Stimulated activated CD4-positive, alpha-beta T cell treated with anti-CD3 and anti-CD28 coated beads, Interleukin-1b, Interleukin-23, amount 100 ng/mL, for 1 hour (primary cell): ENCODE measurements at places on chromosomes 7 and 10.

DNA sequence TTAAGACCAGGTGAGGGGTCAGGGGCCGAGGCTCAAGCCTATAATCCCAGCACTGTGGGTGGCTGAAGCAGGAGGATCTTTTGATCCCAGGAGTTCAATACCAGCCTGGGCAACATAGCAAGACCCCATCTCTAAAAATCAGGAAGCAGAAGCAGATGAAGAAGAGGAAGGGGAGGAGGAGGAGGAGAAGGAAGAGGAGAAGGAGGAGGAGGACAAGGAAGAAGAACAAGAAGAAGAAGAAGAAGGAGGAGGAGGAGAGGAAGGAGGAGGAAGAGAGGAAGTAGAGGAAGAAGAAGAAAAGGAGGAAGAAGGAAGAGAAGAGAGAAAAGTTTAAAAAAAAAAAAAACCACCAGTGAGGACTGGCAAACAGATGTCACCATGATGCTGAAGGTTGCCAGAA, 92.0 kb upstream of the TMEM26 start:
- DNase-seq, result no peak

GRCh38 chr7:141362580-141363435, 188.4 kb upstream of the AGK start:
- DNase-seq, result no peak

GRCh38 chr7:27665531-27665930, 2.8 kb upstream of the HIBADH start:
- no peak for DNase-seq

- no peak for DNase-seq
These were observed 868.0 kb downstream of the KCNMA1 start for GRCh38 chr10:76769582-76769981.

DNA sequence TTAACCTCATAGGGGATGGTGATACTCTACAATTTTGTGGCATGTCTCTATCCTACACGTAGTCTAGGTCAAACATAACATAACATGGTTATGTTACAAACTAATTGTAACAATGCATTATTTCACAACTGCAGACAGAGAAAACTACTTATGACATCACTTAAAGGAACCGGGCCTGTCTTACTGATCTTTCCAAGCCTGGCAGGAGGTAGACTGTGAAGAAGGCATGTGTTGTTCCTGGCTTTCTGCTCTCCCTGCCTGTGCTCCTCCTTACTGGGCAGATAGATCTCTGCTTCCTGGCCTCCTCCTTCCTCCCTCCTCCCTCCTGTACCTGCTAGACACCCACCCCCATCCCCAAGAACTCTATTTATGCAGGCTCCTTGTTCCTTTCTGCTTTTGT, 5.4 kb downstream of the CACNB2 start:
- DNase-seq, result no peak

DNA sequence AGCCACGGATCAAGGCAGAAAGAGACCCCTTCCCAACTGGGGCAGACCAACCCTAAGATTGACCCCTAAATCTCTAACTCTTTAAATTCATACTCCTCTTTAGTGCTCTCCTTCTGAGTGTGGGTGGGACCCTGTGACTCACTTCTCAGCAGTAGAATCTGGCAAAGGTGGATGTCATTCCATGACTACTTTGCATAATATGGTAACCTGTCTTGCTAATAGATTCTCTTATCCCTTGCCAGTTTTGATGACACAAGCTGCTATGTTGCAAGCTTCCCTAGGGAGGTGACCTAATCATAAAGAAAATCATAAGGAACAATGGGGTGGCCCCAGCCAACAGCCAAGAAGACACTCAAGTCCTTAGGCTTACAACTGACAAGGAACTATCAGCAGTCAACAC, 155.4 kb upstream of the VWC2 start:
- DNase-seq, result no peak

DNA sequence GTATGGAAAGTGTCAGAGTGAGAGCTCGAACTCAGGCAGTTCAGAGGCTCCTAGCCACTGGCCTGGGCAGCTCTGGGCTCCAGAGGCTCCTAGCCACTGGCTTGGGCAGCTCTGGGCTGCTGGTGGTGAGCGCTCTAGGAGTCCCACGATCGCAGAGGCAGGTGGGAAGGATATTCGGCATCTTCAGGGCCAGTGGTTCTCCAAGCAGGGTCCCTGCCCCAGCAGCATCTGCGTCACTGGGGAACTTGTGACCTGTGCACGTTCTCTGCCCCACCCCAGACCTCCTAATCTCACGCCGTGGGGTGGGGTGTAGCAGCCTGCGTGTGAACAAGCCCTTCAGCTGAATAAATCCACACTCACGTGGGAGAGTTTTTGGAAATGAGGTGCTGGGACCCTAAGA, 25.2 kb upstream of the BTBD16 start:
- DNase-seq, result no peak

DNA sequence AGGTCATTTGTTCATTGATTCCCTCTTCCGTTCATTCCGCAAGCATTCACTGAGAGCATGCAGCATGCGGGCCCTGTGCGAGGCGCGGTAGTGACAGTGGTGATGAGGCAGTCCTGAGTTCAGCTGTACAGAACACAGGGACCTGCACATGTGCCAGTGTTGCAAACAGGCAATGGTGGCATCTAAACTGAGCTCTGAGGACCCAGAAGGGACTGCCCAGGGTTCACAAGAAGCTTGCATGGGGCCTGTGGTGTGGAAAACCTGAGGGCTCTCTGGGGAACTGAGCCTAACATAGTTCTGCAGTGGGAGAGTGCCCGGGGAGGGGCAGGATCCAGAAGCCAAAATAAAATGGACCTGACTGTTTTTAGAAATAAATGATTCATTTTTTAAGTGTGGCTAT, 13.2 kb downstream of the ZNF488 start:
- DNase-seq, result no peak

DNA sequence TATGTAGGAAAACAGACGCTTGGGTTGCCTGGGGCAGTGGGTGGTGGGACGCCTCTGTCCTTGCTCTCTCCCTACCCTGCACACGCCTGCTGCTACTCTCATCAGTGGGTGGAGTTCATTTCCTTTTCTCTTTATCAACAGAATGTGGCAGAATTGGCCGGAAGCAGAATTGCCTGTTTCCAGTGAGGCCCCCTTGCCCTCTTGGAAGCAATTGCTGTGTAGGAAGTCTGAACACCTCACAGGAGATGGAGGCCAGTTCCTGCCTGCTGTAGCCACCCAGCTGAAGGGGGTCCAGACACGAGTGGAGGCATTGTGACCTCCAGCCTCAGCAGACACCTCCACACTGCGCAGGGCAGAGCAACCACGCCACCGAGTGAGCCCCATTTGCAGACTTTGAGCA, 331.6 kb upstream of the ZNF32 start:
- no peak for DNase-seq

GRCh38 chr7:139245401-139245800, 14.4 kb downstream of the UBN2 start:
- no peak for DNase-seq

DNA sequence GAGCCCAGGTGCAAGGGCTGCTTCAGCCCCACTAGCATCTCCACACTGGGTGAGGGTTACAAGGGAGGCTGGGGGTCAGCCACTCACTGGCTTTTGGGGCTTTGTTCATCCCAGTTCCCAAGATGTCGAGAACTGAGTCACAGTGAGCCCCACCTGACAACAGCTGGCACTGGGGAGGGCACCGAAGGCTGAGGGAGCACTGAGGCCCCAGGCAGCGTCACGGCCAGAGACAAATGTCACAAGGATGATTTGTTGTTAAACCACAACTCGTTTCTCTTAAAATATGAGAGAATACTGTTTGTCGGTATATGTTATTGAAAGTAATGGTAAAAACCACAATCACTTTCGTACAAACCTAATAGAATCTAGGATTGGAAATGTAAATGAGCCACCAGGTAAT, 219.9 kb downstream of the CELF2 start:
- DNase-seq, result no peak

DNA sequence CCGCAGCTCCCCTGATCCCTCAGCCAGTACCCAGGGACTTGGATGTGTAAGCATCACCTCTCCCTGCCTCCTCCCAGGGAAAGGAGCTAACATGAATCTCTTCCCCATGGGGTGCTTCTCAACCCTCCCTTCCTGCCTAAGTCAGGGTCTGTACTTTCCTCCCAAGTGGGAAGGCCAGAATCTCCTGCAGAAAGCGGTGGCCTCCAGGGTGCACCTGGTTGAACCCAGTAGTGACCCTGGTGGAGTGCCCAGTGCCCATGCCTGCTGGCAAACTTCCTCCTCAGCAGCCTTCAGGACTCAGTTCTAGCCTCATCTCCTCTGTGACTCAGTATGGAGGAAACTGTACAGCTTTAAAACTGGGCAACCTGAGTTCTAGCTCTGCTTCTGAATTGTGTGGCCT, 2.8 kb upstream of the LOXL4 start:
- no peak for DNase-seq

DNA sequence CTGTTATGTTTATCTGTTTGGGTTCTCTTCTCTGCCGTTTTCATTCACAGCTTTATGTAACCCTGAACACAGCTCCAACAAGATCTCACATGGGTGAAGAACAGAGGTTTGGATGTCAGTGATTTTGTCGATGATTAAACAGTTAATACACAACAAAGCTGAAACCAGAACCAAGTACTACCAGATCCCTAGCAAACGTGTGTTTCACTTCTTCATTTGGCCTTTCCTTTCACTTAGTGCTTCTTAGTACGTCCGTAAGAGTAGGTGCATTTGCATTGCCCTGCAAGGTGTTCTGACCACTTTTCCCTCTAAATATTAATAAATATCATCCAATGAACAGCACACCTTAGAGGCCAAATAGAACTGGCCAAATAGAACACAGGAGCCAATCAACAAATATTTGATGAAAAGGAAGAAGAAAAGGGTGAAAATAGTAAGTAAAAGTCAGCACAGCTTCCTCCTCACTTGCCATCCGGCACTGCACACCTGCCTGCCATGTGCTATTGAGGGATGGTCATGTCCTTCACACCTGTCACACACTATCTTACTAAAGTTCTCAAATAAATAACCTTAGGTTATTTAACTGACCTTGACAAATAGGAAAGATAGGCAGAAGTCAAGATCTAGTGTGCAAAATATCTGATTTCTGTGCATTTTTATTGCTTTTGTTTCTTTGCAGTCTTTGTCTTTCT, 252.6 kb upstream of the ANKRD30A start:
- no peak for DNase-seq

DNA sequence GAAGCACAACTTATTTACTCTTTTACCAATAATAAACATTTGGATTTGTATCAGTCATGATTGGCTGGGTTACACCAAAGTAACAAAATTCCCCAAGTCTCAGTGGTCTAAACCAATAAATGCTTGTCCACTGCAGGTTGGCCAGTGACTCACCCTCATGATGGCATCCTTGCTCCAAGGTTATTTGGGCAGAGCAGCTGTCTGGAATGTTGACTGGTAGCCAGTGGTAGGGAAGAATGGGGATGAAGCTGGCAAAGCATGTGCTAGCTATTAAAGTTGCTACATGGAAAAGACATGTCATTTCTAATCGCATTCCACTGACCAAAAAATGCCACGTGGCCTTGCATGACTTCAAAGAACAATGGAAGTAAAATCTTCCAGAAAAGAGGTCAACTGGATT, 1168.7 kb upstream of the CELF2 start:
- DNase-seq, result no peak

DNA sequence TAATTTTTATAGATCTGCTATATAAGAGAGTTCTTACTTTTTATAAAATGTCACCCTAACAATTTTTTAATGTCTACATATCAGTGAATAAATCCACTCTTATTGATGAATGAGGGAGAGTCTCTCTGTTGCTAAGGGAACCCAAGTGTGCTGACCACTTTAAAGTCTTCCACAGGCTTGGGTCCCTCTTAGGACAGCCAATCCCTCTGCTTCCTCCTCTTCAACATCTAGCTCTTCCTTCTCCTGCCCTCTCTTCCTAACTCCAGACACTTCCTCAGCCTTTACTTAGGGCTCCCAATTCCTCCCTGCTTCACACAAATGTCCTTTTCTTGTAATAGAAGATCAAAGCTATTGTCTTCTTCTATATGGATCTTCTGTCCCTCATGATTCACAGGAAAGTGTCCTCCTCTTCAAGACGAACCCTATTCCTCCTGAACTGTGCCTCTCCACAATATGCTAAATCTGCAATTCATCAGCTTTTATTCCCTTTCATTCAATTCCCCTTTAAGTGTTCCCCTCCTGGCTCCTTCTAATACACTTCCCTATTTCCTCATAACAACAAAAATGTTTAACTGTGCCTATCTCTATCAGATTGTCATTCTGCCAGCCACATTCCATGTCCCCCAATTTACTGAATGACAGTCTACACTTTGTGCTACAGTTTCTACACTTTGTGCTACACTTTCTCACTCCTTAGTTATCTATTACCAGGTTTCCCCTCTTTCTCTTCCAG, 37.7 kb downstream of the CDK6 start:
- DNase-seq, result no peak

GRCh38 chr7:131509781-131510180, 46.6 kb downstream of the PODXL start:
- DNase-seq, result no peak

- DNase-seq, result no peak
These were observed 5.0 kb downstream of the KNDC1 start for GRCh38 chr10:133164816-133165555.

- no peak for DNase-seq
These were observed 213.9 kb downstream of the DYNC1I1 start for GRCh38 chr7:95986178-95986764.

DNA sequence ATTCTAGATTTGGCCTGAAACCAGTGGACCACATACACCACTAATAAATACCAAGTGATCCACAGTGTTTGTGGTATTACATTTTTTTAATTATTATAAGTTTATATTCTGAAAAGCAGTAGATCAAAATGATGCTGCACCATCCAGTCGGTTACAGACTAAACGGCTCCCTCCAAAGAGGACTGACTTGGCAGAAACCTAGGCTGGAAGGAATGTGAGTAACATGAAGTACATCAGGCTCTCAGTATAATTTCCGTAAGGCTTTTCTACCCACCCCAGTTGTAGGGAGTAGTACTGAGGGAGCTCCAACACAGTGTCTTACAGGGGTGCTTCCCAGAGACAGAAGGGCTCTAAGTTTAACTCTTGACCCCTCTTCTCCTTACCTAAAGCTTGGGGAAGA, 119.5 kb downstream of the TRRAP start:
- no peak for DNase-seq

DNA sequence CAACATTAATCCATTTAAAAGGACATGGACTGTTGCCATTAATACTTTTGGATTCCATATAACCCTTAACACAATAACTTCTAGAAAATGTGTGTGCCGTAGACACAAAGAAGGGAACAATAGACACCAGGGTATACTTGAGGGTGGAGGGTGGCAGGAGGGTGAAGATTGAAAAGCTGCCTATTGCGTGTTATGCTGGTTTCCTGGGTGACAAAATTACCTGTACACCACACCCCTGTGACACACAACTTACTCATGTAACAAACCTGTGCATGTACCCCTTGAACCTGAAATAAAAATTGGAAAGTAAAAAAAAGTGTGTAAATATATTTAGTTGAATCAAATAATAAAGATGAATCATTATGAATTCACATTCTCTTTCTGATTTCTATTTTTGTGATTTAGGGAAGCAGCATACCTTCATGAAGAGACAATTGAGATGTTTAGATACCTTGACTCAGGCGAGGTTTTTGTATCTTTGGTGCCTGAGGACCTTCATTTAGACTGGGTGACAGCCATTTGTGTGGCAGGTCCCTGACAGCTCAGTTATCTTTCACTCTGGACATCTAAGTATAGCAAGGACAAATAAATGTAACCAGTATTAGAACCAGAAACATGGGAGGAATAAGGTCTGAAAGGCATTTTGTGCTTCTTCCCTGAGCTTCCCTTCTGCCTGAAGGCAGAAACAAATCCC, 28.7 kb downstream of the GIMAP8 start:
- DNase-seq, result no peak
